Renal pelvis (tissue), 12 donors: ENCODE measurements at places on chromosomes 13 and 19. TPM values are rescaled to one million over a fixed set of nuclear protein-coding genes. Genes with fewer than 3 reads are reported as not detected.

CIC gene
- polyA plus RNA-seq, result 68.2 TPM

IRGC gene
- not detected for polyA plus RNA-seq

KCNK6 gene
- 4.4 TPM for polyA plus RNA-seq

KANK3 gene
- polyA plus RNA-seq, result 15.5 TPM

NHLRC3 gene
- polyA plus RNA-seq, result 79.6 TPM

SYCN gene
- not detected for polyA plus RNA-seq

SYMPK gene
- 72.1 TPM for polyA plus RNA-seq

MKNK2 gene
- polyA plus RNA-seq, result 74.4 TPM

FAM32A gene
- 135 TPM for polyA plus RNA-seq

NCR1 gene
- polyA plus RNA-seq, result 0.26 TPM

MUC16 gene
- 0.01 TPM for polyA plus RNA-seq

ZNF567 gene
- 11.1 TPM for polyA plus RNA-seq

GRCh38 chr19:18657590-18658365, 20.9 kb downstream of the KLHL26 start:
- DNase-seq, result peak; percentile 76

DNA sequence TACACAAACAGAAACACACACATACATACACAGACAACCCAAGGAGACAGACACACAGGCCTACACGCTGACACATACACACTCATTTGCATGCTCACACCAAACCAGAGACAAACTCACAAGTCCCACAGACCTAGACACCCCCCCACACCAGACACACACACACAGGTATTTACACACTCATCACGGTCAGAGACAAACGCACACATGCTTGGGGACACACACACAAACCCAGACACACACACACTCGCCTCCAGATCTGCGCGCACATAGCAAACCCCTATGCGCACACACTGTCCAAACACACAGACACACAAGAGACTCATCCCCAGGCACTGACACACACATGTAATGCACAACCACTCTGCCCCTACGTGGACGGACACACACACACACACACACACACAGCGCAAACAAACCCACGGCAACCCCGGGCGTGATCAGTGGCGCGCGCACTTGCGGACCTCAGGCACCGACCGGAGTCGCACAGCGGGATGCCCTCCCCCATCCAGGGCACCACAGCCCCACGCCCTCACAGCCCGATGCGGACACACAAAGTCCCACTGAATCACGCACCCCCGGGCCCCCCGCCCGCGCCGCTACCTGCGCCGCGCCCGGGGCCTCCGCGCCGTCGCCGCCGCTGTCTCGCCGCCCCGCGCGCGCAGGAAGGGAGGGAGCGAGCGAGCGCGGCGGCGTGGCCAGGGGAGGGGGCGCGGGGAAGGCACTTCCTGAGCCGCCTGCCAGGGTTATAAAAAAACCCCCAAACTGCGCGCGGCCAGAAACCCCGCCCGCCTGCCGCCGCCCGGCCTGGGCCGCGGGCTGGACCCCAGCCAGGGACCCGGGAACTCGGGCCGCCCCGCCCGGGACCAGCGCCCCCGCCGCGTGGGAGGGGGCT, at the start of gene ADAMTS10:
Gene ADAMTS10, minus strand, starts transcription at position 675 of the 895 bp plus-strand sequence. CDS start 5,005 bp downstream, outside the sequence.
- DNase-seq, result peak; percentile 41

GRCh38 chr19:1729568-1729925, 23.8 kb upstream of the ONECUT3 start:
- DNase-seq, result no peak

DNA sequence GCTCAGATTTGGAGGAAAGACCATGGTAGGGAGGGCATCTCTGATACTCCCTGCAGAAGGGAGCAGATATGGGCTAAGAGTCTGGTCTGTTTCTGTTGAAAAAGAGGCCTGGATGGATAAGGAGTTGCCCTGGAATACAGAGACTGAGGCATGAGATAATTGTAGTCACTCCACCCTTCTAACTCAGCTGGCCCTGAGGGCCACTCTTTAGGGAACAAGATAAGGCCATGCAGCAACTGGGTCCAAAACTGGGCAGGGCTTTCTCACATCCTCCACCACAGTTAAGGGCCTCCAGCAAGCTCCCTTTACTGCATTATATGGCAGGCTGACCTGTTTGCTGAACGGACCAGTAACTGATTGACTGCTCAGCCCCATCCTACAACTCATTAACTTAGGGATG, 1.3 kb downstream of the ZNF749 start:
- no peak for DNase-seq

DNA sequence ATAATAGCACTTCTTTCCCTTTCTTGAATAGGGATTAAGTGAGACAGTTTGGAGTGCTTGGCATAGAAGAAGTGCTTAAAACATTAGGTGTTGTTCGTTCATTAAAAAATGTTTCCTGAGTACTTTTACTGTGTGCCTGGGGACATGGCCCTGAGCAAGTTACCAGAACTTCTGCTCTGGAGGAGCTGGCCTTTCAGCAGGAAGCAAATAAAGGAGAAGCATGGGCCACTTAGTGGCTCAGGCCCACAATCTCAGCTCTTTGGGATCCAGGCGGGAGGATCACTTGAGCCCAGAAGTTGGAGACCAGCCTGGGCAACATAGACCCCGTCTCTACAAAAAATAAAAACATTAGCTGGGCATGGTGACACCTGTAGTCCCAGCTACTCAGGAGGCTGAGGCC, 5.7 kb downstream of the DNM2 start:
- DNase-seq, result no peak

GRCh38 chr13:109160357-109160756, 530.9 kb downstream of the MYO16 start:
- DNase-seq, result no peak

- no peak for DNase-seq
These were observed 787.9 kb upstream of the KLHL1 start for GRCh38 chr13:70896136-70896535.

GRCh38 chr13:61954092-61954491, 538.4 kb upstream of the PCDH20 start:
- DNase-seq, result peak; percentile 20

GRCh38 chr13:46561691-46562090, 8.7 kb downstream of the LRCH1 start:
- no peak for DNase-seq

GRCh38 chr19:49422407-49423070, 702 bp downstream of the PTH2 start:
- no peak for DNase-seq

GRCh38 chr13:47678201-47678968, 322.7 kb downstream of the SUCLA2 start:
- DNase-seq, result no peak

GRCh38 chr13:33349288-33349985, 63.9 kb upstream of the STARD13 start:
- DNase-seq, result no peak

- no peak for DNase-seq
These were observed 583.4 kb upstream of the SLITRK5 start for GRCh38 chr13:87087741-87088140.

GRCh38 chr19:3073931-3074595, 11.8 kb upstream of the TLE5 start:
- no peak for DNase-seq

DNA sequence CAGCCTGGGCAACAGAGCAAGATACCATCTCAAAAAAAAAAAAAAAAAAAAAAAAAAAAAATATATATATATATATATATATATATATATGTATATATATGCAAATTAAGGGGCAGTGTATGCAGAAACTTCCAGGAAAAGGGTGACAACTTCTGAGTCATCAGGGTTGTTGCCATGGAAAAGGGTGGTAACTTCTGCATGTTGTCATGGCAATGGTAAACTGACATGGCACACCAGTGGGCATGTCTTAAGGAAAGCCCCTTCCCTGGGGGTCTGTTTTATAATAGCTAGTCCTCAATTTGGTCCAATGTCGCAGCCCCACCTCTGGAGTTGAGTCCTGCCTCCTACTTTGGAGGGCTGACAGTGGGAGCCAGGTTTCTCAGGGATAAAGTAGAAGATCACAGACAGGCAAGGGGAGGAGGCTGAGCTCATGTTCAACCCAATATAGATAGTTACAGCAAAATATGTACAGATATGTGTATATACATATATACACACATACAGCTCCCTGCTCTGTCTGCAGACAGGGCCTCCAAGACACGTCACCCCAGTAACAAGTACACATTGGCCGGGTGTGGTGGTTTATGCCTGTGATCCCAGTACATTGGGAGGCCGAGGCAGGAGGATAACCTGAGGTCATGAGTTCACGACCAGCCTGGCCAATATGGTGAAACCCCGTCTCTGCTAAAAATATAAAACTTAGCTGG, 7.2 kb upstream of the FCHO1 start:
- no peak for DNase-seq

- peak; percentile 23 for DNase-seq
These were observed 1.5 kb upstream of the TRAPPC5 start for GRCh38 chr19:7678971-7679751.

DNA sequence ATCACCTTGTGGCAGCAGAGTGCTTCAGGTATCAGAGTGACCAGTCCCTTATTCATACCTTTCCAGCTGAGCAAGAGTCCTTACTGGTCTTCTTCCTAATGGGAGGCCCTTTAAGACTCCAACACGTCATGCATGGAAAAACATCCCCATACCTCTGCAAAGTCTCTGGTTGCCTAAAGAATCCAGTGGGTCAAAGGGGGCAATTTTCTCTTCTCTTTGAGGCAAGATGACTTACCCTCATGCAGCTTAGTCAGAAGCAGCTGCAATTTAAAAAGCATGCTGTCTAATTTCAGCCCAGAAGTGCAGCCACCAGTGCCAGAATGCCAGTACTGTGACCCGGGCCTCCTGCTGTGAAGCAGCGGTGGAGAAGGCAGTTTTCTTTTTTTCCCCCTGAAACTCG, 18.7 kb downstream of the PPP5C start:
- no peak for DNase-seq

DNA sequence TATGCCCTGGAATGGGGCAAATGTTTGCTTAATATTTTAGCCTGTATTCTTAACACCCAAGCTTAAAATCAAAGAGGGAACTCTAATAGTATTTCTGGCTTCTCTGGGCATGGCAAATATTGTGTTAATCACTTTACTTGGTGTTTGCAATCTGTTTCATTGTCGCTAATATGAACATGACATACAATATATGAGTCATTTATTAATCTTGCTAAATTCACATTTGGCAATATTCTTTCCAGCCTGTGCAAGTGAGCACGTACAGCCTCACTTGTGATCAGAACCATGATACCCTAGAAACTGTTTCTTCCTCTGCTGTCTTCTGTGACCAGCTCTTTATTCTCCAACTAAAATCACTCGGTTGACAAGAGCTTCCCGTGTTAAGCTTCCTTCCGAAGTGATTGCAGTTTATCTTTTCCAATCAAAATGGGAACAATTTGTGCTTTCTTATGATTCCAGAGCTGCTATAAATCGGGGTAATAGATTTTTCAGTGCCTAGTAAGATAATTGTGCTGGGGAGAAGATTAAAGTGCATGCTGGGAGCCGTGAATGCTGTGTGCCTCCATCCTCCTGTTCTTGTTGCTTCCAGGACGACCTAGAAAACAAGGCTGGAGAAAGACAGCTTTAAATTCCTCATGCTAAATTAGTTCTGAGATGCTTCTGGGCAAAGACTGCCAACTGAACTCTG, 153.0 kb upstream of the TMTC4 start:
- no peak for DNase-seq

DNA sequence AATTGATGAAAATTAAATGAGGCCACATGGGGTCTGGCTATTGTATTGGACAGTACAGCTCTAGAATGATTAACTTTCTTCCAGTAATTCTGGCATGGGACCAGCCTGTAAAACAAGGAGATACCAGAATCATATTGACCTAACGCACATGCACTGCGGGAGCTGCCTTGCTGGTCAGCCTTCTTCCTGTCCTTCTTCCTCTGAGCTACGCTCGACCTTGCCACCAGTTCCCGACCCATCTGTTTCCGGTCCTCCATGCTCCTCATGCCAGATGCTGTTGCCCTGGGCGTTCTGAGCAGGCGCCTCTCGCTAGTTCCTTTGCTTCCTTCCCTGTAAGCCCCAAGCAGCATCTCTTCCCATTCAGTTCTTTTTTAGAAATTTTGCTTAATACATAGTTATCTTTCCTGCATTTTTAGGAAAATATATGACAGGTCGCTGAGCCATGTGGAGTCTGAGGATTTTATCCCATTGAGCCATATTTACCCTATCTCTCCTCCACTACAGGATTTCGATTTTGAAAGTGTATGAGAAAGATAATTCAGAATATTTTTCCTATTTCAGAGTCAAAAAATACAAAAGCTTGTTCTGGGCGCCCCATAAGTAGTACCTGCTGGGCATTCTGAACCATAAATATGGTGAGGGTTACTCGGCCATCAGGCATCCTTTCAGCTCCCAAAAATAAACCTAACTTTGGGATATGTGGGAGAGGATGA, 38.6 kb downstream of the TNFRSF19 start:
- no peak for DNase-seq

GRCh38 chr13:75836441-75836840, 200.3 kb downstream of the LMO7 start:
- no peak for DNase-seq

- DNase-seq, result no peak
These were observed 15.0 kb upstream of the LMO7 start for GRCh38 chr13:75621147-75621546.
